ENCODE measurements at places on chromosomes 13 and 19. TPM values are rescaled to one million over a fixed set of nuclear protein-coding genes. Genes with fewer than 3 reads are reported as not detected.

The CACNG7 gene
- not detected for total RNA-seq

The EFNB2 gene
- total RNA-seq = 14.6 TPM

The GDF15 gene
- 1.0 TPM for total RNA-seq

The VPS36 gene
- 40.7 TPM for total RNA-seq

The CEACAM7 gene
- not detected for total RNA-seq

The HTR2A gene
- total RNA-seq = under 0.01 TPM

The TYROBP gene
- 9.9 TPM for total RNA-seq

The PLIN5 gene
- 2.1 TPM for total RNA-seq

The ACER1 gene
- total RNA-seq = 0.52 TPM

The OR10H4 gene
- not detected for total RNA-seq

The ZNF575 gene
- not detected for total RNA-seq

The EEF1AKMT1 gene
- total RNA-seq = 13.6 TPM

The RASIP1 gene
- 23.5 TPM for total RNA-seq

The C19orf67 gene
- total RNA-seq = not detected

The TMIGD2 gene
- 0.52 TPM for total RNA-seq

The PRKCG gene
- not detected for total RNA-seq

The PSG5 gene
- not detected for total RNA-seq

The B3GNT3 gene
- total RNA-seq = not detected

The CLEC17A gene
- total RNA-seq = 0.52 TPM

The MEIOSIN gene
- total RNA-seq = not detected

The SIGLEC7 gene
- 0.52 TPM for total RNA-seq

The ELANE gene
- total RNA-seq = 0.52 TPM

The RNF225 gene
- total RNA-seq = not detected

The NLRP11 gene
- total RNA-seq = under 0.01 TPM

The KRI1 gene
- 5.2 TPM for total RNA-seq

The SHC2 gene
- 7.8 TPM for total RNA-seq

The LRRC4B gene
- total RNA-seq = 5.2 TPM

The DNAJB1 gene
- total RNA-seq = 39.1 TPM

The TINCR gene
- total RNA-seq = not detected

The C19orf73 gene
- total RNA-seq = not detected

The CRX gene
- total RNA-seq = not detected

The TSSK6 gene
- total RNA-seq = not detected

The LILRB2 gene
- total RNA-seq = 0.52 TPM

The ATG4D gene
- 20.4 TPM for total RNA-seq

The GSX1 gene
- total RNA-seq = not detected

The ADM5 gene
- total RNA-seq = 1.0 TPM

The ZNF229 gene
- total RNA-seq = 6.8 TPM

The ZNF285 gene
- 7.3 TPM for total RNA-seq

The FUT1 gene
- total RNA-seq = 1.0 TPM

The MTMR6 gene
- 11.5 TPM for total RNA-seq

The LILRB4 gene
- 0.52 TPM for total RNA-seq

The ZNF730 gene
- 6.3 TPM for total RNA-seq

The PSG1 gene
- total RNA-seq = not detected

The PGLYRP1 gene
- 2.1 TPM for total RNA-seq

The ZNF296 gene
- not detected for total RNA-seq

The NBEA gene
- total RNA-seq = 23.5 TPM

The CRLF1 gene
- total RNA-seq = 2.6 TPM

The R3HDM4 gene
- total RNA-seq = 30.8 TPM

The FGF22 gene
- total RNA-seq = not detected
